Activated naive CD8-positive, alpha-beta T cell treated with anti-CD3 and anti-CD28 coated beads, Interleukin-2, amount 10 ng/mL, durations not matched to agents 7 days and 5 days (primary cell): ENCODE measurements at places on chromosomes 7 and 10. TPM values are rescaled to one million over a fixed set of nuclear protein-coding genes. Genes with fewer than 3 reads are reported as not detected.
A peak's percentile ranks its signal among the peaks of the same experiment; 100 is the strongest.

DNA sequence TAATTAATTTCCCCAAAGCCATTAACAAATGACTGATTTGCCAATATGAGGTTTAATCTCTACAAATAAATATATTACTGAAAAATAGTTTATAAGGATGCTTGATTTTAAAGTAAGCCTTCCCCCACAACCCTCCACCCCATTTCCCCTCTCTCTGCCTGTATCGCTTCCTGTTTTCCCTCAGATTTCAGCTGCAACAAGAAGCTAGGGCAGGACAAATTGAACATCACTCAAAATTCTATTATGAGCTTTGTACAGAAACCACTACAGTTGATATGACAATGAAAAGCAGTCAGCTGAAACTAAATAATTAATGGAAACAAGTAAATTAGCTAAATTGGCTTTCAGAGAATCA lies 109.0 kb upstream of the SP4 start:
- no peak for DNase-seq

- DNase-seq, result no peak
Measured at GRCh38 chr7:55520426-55521140, 51.7 kb downstream of the VOPP1 start.

Gene SLC16A12
- not detected for total RNA-seq

Gene PROSER2
- 1.2 TPM for total RNA-seq

Gene NPFFR1
- not detected for total RNA-seq

Gene SPDYE5
- total RNA-seq, result 0.14 TPM

DNA sequence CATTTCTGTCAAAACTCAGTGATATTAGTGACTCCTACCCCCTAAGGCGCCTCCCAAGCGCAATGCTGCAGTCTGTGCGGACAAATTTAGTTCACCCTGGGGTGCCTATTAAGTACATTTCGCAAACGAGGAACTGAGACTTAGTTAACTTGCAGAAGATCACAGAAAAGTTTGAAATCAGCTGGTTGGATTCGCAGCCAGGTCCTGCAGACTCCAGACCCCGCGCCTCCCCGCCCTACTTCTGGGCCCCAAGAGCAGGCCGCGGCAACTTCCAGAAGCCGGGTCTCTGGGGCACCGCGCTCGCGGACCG lies 588 bp downstream of the CYREN start:
- no peak for DNase-seq

DNA sequence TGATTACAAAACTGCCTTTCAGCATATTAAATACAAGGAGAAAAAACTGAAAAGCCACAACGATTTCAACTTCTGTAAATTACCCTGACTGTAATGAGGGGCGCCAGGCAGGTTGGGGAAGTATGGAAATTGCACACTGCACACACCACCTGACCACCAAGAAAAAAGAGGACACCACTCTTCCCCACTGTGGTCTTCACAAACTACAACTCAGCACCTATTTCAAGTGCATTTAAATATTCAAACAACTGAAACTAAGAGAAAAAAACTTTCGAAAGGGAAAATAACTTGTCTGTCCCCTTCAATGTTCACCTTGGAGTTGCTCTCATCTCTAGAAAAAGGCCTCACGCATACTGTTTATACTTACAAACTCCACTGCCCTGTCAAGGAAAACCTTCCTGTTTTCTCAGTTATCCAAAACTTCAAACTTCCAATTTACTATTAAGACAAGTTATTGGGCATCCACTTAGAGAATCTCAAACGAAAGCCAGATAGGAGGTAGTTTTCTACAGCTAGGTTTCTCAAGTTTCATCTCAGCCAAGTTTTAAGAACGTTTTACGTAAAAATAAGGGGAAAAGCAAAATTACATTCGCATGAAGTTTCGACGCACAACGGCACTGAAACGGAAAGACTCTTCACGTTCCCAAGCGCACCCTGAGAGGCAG lies 1.4 kb downstream of the LARP4B start:
- DNase-seq, result no peak

DNA sequence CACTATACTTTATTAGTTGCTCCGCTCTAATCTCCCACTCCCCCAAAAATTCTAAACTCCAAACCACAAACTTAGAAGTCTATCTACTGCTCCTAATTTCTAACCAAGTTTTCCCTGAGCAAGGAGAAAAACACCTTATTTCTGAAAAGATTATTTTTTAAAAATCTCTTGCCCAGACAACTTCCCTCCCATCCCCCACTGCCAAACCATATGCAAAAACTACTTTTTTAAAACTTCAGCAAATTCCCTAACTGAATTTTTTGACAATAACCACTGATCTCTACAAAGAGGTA lies 1.9 kb downstream of the UBE2H start:
- no peak for DNase-seq

Gene PIK3AP1
- 5.3 TPM for total RNA-seq

GRCh38 chr10:91162050-91162494 lies 58.4 kb upstream of the PCGF5 start:
- DNase-seq, result no peak

Gene ACTL6B
- total RNA-seq, result not detected

GRCh38 chr7:91310830-91311460 lies 46.7 kb downstream of the FZD1 start:
- no peak for DNase-seq

Gene MYH16
- total RNA-seq, result not detected

DNA sequence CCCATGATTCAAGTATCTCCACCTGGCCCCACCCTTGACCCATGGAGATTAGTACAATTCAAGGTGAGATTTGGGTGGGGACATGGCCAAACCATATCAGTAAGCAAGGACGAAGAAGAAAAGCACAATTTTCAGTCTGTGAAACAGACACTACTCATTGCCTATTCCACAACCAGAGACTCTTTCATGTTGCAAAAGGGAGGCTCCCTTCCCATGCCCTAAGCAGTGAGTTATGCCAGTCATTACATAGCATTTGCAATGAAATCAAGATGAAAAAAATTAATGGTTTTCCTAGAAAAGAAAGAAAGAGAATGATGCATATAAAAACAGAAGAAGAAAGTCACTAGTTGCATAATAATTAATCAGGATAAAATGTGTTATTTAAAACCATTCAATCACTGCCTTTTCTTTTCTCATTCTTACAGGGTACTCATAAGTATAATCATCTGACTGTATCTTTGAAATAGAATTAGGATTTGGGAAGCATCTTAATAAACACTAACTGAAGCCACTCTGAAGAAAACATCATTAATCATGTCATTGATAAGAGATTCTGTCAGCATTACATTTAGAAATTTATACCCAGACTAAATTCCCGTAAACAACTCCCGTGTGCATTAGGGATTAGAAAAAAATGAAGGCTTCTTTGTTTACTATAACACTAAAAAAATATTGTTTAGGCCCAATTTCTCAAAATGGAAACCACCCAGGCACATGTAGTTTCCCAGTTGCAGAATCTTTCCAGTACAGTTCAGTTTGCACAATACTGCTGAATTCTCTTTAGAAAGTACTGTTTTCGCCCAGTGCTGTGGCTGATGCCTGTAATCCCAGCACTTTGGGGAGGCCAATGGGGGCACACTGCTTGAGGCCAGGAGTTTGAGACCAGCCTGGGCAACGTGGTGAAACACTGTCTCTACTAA lies 9.1 kb downstream of the PRPS1L1 start:
- DNase-seq, result no peak

DNA sequence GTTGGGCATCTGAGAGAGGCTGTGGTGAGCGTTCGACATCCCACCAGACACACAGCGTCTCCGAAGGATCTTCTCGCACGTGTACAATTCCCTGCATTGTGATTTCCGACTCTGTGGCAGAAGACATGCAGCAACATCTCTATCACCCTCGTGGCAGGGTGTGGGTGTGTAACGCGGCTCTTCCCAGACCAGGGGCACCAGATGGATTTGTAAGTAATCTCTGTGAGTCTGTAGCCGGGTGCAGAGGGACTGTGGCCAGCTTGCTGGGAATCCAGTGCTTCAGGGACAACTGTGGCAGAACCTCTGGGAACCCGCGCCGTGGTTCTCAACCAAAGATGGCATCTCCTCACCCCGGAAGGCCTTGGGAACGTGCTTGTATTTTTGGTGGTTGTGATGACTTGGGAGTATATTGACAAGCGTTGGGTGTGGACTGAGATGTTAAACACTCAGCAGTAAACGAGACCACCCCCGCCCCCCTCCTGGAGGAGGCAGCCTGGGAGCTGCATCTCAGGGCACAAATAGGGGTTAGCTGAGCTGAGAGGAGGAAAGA lies 21.2 kb downstream of the FOXL3 start:
- no peak for DNase-seq

DNA sequence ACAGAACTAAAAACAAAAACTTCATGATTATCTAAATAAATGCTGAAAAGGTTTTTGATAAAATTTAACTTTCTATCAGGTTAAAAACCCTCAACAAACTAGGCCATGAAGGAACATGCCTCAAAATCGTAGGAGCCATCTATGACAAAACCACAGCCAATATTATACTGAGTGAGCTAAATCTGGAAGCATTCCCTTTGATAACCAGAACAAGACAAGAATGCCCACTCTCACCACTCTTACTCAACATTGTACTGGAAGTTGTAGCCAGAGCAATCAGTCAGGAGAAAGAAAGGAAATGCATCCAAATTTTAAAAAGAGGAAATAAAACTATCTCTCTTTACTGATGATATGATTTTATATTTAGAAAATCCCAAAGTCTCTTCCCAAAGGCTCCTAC lies 228.7 kb downstream of the CHRM2 start:
- DNase-seq, result no peak

DNA sequence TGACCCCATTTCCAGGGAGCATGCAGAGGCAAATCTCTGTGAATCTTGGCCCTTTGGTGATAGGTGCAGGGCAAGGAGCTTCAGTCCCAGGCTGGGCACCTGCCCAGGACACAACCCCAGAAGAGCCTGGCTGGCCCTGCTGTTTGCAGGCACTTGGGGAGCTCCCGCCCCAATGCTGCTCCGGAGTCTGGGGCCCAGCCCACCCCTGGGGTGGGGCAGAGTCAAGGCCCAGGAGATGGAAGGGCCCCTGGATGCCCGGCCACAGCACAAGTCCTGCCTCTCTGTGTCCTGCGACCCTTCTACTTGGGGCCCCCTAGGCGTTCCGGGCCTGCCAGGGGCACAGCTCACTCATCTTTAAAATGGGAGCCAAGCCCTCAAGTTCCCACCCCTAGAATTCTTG lies 24.7 kb downstream of the PDGFA start:
- DNase-seq, result peak; percentile 24

Gene ZNF425
- total RNA-seq, result 1.0 TPM

DNA sequence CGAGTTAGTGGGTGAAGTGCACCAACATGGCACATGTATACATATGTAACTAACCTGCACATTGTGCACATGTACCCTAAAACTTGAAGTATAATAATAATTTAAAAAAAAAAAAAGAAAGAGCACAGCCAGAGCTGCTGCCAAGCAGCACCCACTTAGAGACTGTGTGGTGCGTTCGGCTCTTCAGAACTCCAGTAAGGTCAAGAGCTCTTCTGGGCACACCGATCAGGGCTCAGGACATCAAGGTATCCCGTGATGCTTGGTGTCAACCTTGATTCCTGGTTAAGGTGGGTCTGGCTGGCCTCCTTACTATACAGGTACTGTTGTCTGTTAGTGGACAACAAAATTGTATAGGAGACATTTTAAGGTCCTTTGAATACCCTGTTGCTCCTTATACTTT lies 385.7 kb upstream of the AKR1E2 start:
- no peak for DNase-seq

- no peak for DNase-seq
Measured at GRCh38 chr7:99505324-99505662, 831 bp downstream of the ZKSCAN5 start.

- no peak for DNase-seq
Measured at GRCh38 chr10:3723766-3724165, 61.2 kb downstream of the KLF6 start.

DNA sequence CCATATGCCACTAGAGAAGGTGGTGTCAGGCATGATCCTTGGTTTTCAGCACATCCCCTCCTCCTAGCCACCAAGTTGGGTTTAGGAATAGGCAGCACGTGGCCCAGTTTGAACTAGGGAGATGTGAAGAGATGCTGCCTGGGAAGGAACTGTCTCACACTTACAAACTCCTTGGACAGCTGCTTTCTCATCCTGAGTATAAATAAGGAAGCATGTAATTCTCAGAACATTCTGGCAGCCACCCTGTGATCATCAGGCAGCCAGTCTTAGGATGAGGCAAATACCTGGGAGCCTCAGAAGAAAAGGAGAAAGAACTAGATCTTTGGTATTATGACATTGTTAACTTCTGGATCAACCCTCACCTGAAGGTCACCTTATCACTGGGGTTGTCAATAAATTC lies 21.3 kb upstream of the XPNPEP1 start:
- no peak for DNase-seq

Gene OPALIN
- total RNA-seq, result not detected

GRCh38 chr7:19749658-19750057 lies 23.8 kb downstream of the TMEM196 start:
- DNase-seq, result no peak

Gene ADIRF
- not detected for total RNA-seq
